ENCODE measurements at places on chromosomes 3 and 15.
A peak's percentile ranks its signal among the peaks of the same experiment; 100 is the strongest.

DNA sequence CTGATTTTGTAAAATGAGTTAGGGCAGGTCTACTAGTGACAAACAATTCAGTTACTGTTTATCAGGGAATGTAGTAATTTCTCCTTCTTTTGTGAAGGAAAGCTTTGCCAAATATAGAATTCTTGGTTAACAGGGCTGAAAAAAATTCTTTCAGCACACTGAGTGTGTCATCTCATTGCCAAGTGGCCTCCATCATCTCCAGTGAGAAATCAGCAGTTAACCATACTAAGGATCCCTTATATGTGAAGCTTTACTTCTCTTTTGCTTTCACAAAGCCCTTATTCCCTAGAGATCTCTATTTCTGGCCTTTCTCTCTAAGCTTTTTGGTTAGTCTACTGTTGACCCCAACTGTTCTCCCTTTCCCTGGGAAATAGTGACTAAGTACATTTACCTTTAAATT is 269.1 kb downstream of the SCAPER start:
- no peak for DNase-seq

DNA sequence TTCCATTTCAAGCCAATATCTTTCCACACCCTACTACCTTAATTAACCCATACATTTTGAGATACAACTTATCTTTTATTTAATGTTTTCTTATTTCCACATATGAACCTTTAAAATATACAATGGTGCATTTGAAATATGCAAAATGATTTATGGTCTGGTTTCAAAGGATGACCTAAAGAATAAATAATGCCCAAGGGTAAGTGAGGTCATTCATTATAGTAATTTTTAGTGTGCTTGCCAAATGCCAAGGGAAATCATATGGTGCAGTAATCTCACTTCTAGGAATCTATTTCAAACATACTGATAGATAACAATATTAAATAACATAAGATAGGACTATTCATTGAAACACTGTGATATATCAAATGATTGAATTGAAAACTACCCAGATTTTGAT is 1055.4 kb downstream of the AGBL1 start:
- no peak for DNase-seq

- no peak for DNase-seq
Observed at GRCh38 chr15:64870353-64870752, 28.6 kb downstream of the PLEKHO2 start.

GRCh38 chr3:112653209-112653871 is 12.4 kb upstream of the CCDC80 start:
- no peak for DNase-seq

DNA sequence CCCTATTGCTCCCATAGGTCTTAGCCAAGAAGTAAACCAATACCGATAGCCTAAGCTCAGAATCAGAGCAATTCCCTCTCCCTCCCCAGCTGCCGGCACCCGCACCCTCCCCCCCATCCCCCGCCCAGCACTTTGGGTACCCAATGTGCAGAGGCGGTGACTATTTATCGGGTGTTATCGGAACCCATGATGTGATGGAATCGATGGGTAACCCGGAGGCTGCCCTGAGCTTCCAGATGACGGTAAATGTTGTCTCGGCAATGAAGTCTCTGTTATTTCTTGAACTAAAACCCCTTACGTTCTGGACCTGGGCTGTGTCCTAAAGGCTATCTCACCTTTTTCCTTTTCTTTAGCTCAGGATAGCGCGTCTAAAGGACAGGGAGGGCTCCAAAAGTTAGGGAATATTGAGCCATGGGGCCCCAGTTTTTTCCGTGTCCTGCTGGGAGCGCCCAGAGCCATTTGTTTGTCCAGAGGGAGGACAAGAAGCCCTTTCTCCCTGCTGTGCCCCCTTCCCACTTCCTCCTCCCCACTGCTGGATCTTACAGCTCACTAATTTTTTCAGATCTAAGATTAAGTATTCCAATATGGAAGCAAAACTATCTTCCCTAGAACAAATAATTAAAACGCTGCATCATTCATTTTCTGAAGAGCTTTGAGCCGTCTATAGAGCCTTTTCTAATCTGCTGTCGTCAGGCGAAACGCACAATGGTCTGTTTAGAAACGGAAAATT is 1.5 kb downstream of the SLITRK3 start:
- no peak for DNase-seq

DNA sequence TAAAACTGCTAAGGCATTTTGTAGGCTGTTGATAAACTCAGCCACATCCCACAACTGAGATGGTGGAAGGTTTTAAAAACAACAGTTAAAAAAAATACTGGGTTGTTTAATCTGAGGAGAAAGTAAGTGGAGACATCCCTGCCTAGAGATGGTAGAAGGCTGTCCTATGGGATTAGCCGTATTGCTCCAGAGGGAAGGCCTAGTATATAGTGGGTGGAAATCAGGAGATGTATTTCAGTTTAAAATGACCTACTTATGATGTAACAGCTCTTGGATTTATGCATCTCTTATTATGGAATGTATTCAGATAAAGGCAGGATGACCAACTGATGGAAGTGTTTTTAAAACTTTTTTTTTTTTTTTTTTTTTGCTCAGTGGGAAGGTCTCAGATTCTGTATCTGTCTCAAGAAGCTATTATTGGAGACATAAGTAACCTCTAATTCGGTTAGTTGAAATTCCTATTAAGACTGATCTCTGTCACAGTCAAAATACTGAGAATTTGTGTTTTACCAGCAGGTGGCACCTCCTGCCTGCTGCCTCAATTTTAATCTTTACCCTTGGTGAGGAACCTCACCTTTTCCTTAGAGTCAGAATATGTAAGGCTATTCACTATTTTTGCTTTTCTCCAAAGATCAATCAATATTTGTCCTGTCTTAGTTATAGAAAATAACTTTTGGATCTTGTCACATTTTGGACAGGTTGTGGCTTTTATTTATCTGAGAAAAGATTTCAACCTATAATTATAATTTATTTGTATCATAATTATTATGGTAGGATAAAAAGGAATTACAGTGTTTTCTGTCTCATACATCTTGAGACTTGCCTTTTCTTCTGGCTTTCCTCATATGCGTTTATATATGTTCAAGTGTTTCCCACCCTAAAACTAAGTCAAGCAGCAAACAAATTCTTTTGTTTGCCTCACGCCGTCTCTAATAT is 63.0 kb downstream of the VPS8 start:
- peak; percentile 30 for DNase-seq

DNA sequence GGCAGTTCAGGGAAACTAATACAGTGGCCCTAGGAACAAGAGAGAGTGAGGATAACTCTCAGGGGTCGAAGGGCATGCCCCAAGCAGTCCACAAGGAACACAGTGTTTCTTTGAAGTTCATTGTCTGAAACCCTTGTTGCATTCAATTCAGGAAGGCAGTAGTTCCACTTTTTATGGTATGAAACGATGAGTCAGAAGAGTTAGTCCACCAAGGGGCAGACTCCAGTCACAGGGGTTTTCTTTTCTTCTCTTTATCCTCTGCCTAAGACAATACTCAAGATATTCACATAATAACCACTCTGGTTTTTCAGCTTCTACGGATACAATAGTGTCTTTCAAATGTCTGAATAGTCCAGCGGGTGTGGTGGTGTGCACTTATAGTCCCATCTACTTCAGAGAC is 23.7 kb upstream of the TICRR start:
- DNase-seq: no peak

- no peak for DNase-seq
Observed at GRCh38 chr3:73706771-73707170, 82.0 kb upstream of the PDZRN3 start.

DNA sequence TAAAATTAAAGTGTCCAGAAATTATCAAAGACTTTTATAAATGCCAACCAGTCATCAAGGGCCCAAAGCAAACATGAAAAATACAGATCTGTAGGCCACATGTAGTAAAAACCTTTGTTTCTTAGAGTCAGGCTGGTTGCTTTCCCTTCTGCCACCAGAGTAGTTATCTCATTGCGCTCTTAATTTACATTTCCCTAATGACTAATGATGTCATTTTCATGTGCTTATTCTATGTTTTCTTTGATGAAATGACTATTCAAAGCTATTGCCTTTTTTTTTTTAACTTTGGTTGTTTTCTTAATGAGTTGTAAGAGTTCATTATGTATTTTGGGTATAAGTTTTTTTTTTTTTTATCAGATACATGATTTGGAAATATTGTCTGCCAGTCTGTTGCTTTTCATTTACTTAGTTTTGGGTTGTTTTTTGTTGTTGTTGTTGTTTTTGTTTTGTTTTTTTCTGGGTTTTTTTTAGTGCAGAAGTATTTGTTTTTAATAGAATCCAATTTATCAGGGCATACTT is 140.6 kb downstream of the HCN4 start:
- no peak for DNase-seq

- DNase-seq: no peak
Observed at GRCh38 chr3:65758876-65759598, 279.7 kb downstream of the MAGI1 start.

GRCh38 chr15:38201714-38202113 is 50.9 kb upstream of the SPRED1 start:
- no peak for DNase-seq

DNA sequence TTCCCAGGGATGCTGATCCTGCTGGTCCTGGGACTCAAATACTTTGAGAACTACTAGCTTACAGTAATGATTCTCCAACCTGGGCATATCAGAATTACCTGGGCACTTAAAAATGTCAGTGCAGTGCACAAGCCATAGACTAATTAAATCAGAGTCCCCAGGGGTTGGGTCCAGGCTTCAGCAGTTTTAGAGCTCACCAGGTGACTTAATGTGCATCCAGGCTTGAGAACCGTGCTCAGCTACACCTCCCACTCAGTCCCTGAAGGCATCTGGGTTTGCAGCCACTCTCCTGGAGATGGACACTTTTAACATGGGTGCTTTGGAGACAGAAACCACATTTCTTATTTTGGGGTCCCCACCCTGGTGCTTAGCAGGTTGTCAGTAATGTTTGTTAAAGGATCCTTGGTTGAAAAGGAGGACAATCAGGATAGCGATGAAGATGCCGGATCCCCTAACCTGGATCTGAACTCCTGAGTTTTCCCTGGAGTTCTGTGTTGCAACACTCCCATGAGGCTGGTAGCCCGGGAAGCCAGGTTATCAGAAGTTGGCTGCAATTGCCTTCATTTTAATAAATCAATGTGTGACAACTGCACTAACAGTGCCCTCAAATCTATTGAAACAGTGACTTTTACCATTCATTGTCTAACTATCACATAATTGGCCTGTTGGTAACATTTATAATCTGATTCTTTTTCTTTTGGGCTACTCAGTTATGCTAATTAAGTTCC is 48.1 kb downstream of the BFSP2 start:
- DNase-seq: no peak

DNA sequence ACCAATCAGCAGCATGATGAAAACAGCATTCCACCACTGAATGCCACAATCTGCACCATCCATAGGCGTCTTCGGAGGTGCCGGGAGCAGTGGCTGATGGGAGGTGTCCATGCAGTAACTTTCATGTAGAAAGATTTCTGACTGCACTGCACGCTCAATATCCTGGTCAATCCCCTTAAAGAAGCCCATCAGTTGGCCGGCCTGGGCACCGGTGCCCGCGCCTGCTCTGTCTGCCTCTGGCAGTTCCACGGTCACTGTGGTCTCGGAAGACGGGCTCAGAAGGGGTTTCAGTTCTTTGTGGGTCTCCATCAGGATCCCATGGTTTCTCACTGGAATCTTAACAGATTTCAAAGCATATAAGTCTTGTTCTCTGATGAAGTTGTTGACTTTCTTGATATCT is 3.9 kb downstream of the LYSMD4 start:
- DNase-seq: no peak

DNA sequence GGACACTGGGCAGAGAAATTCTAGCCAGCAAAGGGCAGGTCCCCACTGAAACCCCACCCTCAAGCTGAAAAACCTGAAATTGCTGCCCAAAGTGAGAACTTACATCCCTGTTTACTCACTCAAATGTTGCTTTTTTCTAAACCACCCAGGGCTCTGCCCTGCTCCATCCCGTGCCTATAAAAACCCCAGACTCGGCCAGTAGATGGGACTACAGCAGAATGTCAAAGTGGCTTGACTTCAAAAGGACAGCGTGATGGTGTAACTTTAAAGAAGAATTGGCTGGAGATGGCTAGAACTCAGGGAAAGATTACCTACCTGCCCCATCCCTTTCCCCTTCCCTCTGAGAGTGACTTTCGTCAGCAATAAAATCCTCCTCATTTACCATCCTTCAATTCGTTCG is 246.9 kb downstream of the PYDC2 start:
- DNase-seq: no peak

DNA sequence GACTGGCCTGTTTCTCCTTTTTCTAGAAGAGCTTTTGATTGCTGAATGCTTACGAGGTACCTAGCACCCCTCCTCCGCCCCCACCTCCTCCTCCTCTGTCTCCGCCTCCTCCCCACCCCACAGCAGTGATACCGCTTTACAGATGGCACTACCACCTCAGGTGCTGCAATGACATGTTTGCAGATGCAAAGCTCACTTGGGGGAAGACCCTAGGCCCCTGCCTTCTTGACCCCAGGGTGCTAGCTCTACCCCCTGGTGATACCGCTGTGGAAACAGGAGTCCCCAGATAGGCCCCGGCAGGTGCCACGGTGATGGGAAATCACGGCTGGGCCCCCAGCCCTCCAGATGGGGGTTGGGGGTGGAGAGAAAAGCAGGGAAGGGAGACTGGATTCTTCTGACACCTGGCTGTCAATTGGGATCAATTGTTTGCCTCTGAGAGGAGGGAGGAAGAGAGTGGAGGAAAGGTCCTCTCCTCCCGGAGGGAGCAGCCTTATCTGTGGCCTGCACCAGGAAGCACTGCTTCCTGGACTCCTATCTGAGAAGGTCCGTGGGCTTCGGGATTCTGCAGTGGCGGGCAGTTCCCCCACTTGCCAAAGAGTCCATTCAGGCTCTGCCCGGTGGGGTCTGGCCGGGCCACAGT is 37.6 kb downstream of the DNASE1L3 start:
- DNase-seq: no peak

DNA sequence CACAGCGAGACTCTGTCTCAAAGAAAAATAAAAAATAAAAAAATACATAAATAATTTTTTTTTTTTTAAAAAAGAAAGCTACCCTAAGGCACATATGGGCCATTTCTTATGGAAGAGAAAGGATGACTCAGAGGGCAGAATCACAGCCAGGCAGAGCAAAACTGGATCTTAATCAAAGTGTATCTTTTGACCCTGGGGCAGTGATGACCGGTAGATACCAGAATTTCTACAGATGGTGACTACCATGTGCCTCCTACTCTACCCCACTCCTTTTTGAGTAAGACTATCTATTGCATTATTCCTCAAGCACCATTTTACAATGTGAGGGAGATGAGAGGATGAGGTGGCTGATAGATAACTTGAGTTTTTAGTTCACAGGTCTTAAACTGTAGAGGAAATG is 26.0 kb downstream of the TARS3 start:
- DNase-seq: no peak
